Peyer's patch (tissue), 4 donors: ENCODE measurements at places on chromosomes 7 and 10. TPM values are rescaled to one million over a fixed set of nuclear protein-coding genes. Genes with fewer than 3 reads are reported as not detected.

CHRM2 gene
- 0.40 TPM for total RNA-seq

SPDYE2B gene
- total RNA-seq: not detected

- DNase-seq: no peak
Observed at GRCh38 chr7:20351901-20352300, 21.2 kb downstream of the ITGB8 start.

FOXI2 gene
- not detected for total RNA-seq

GRCh38 chr7:128831178-128831993, 1.2 kb downstream of the FLNC start:
- no peak for DNase-seq

- no peak for DNase-seq
Observed at GRCh38 chr10:118961436-118961835, 68.1 kb upstream of the NANOS1 start.

GRCh38 chr10:84706875-84707274, 378.5 kb downstream of the CCSER2 start:
- DNase-seq: no peak

GRCh38 chr10:14705548-14706230, 69.0 kb downstream of the FAM107B start:
- no peak for DNase-seq

FBXO24 gene
- 1.1 TPM for total RNA-seq

DNA sequence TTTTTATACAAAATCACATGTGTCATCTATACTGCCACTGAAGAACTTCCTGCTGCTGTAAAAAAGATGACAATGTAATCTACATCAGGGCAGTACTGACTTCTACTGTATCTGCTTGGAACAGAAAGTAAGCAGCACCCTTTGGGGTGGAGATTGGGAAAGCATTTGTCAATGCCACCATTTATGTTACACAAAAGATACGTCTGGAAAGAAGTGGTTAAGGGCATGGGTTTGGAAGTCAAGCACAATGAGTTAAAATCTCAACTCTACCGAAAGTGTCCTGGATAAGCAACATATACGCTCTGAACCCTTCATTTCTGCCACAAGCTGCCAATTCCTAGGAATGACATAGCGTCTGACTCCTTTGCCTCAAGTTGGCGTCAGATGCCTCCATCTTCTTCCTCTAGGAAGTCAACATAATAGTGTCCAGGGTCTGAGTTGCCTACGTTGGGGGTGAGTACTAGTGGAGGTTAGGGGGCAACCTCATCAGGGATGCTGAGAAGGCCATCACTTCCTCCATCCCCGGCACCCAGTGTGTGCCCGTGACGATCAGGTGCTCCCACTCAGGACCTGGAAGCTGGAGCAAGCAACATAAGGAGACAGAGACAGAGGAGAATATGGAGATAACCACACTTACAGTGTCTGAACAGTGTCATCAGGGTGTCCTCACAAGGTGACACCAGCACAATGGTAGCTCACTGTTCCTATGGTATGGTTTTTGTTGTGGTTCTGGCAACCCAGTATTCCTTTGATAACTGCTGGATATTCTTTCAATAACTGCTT, 58.3 kb downstream of the SGMS1 start:
- no peak for DNase-seq

MAGI2 gene
- 2.5 TPM for total RNA-seq

GRCh38 chr10:53909791-53910190, 891.2 kb downstream of the PCDH15 start:
- DNase-seq: no peak

SLC39A12 gene
- not detected for total RNA-seq

DNA sequence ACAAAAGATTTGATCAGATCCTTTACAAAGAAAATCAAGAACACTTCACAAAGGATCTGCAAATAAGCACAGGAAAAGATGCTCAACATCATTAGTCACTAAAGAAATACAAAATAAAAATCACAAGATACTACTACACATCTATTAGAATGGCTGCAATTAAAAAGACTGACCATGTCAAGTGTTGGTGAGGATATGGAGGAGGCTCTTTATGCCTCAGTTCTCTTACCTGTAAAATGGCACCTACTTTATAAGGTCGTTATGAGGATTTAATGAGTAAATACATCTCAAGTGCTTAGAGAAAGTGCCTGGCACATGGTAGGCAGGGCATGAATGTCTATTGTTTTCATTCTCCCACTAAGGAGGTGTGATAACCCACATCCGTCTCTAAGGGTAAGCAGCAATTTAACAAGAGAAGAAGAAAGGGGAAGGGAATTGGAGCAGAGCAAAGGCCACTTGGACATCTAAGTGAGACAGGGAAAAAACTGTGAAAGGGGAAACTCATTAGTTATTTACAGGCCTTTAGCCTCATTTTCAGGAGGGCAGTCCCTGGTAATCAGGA, 157.5 kb upstream of the NFE2L3 start:
- no peak for DNase-seq

DNA sequence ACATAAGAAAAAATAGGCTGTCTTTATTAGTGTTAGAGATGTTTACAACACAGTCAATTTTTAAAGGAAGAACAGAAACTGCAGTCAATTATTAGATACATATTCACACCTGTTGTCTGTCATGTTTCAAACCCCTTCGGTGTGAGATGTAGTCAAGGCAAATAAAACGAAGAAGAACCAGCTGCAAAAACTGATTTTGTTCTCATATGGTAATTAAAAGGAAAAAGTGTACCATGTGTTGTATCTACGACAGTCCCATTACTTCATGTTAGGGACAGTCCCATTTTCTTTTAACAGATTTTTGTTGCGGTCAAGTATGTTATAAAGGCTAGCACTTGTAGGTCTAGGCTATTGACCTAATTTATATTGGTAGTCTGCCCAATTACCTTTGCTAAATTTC, 149.4 kb downstream of the LRRN3 start:
- DNase-seq: no peak

MYH16 gene
- total RNA-seq: not detected

DNA sequence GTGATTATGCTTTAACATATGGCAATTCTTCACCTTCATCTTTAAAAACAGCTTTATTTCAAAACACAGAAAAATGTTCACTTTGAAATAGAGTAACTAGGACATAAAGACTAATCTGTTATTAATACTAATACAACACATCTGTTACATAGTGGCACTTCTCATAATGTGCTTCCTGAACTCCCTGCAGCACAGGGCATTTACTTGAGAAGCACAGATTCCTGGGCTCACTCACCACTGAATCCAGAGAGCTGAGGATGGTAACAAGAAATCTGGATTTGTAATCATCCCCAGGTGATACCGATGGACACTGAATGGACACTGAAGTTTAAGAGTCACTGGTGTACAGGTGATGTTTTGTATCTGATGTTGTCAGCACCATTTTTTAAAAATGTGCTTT, 96.1 kb downstream of the COL28A1 start:
- DNase-seq: no peak

GRCh38 chr10:124903111-124903510, 38.8 kb upstream of the ZRANB1 start:
- DNase-seq: no peak

DNA sequence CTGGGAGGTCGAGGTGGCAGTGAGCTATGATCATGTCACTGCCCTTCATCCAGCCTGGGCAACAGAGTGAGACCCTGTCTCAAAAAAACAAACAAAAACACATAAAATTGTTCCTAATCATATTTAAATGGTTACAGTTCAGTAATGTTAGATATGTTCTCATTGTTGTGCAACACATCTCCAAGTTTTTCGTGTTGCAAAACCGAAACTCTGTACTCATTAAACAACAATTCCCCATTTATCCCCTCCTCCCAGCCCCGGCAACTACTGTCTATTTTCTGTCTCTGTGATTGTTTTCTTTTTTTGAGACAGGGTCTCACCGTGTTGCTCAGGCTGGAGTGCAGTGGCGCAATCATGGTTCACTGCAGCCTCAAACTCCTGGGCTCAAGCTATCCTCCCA, 16.1 kb upstream of the PRXL2A start:
- no peak for DNase-seq

PTPRN2 gene
- total RNA-seq: 34.3 TPM

OGA gene
- total RNA-seq: 142 TPM

GRCh38 chr7:101058355-101058754, 26.9 kb upstream of the TRIM56 start:
- peak; percentile 21 for DNase-seq

- DNase-seq: no peak
Observed at GRCh38 chr10:107362306-107362705, 197.8 kb upstream of the SORCS1 start.

DNA sequence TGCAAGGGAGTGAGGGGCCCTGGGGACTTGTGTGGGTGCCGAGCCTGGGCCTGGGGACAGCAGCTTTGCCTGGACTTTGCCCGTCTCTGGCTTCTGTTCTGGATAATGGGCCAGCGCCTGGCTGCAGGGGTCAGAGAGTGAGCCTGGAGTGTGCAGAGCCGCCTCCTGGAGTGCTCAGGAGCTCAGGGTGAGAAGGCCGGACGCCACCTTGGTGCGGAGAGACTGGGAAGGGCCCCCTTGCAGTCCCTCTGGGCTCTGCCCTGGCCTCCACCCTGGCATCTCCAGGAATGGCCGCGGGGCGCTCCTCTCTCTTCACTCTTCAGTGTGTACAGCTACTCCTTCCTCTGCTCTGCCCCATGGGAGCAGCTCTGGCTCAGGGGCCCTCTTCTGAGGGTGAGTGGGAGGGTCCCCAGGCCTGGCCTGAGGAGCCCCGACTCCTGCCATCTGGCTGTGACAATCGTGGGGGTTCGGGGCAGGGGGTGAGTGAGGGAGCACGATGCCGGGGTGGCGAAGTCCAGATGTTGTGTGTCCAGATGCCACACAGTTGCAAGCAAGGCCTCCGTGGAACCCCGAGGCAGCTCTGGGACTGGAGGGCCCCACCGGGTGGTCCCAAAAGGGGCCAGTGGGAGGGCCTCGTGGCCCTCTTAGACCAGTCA, 187.1 kb downstream of the DNAJB6 start:
- no peak for DNase-seq

DNA sequence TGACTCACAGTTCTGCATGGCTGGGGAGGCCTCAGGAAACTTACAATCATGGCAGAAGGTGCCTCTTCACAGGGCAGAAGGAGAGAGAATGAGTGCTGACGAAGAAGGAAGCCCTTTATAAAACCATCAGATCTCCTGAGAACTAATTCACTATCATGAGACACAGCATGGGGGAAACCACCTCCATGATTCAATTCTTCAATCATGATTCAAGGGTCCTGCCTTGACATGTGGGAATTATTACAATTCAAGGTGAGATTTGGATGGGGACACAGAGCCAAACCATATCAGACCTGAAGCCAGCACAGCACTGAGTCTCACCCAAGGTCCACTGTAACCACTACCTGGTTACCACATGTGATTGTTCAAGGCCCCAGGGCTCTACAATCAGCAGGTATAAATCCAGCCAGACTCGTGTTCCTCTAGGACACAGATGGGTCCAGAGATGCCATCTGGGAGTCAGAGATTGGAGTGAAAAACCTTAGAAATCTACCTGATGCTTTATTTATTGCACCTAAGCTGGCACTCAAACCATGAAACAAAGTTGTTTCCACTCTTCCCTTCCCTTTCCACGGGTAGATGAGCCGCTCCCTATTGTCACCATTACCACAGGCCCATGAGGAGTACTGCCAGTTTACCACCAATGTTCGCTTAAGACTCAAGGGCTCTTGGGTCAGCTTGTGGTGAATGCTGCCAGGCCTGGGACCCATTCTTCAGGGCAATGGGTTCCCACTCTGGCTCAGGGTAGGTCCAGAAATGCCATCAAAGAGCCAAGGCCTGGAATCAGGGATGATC, 1061.5 kb downstream of the LRMDA start:
- no peak for DNase-seq

DNA sequence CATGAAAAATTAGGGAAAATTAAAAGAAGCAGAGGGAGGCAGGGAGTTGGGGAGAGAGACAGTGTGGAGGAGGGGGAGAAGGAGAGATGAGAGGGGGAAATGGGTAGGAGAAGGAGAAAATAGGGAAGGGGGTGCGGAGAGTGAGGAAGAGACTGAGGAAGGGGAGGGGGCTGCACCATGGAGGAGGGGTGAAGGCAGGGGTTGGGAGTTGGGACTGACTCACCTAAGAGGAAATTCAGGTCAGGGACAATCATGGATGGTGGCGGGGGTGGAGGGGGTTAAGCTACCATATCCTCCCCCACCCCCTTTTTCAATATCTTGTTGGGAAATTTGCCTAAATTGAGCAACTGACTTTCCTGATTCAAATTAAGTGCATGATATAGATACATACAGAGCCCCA, 8.0 kb downstream of the GRK5 start:
- no peak for DNase-seq

DNA sequence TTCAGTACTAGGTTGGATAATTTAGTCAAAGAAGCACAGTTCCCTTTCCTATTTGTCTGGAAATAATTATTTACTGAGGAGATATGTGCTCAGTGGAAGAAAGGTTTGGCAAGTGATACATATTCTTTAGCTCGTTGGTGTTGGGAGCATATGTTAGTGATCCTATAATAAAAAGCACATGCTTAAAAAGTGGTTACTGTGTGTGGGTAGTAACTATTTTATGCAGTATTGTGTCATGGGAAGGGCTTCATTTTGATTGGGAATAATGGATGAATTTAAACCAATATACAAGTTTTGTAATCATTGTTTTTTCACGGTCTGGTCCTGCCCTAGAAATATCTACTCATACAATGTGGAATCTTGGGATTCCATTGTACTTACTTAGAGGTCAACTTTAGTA, 188.7 kb upstream of the PPP1R3A start:
- no peak for DNase-seq

- no peak for DNase-seq
Observed at GRCh38 chr7:131154380-131154779, 173.3 kb upstream of the MKLN1 start.

DNA sequence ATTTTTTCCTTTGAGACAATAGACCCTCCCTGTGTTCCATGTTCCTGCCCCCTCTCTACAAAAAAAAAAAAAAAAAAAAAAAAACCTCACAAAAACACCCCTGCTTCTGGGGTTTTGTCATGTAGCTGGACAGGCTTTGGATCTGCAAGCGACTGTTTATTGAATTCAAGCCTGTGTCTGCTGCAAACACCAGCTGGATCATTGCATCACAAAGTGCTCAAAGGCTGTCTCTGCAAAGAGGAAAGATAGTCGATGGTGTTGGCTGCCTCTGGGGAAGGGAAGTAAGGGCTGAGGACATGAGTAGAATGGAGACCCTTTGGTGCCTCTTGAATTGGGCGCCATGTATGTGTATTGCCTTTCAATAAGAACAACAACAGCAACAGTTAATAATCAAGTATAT, 471.2 kb downstream of the PLXNA4 start:
- DNase-seq: no peak

DNA sequence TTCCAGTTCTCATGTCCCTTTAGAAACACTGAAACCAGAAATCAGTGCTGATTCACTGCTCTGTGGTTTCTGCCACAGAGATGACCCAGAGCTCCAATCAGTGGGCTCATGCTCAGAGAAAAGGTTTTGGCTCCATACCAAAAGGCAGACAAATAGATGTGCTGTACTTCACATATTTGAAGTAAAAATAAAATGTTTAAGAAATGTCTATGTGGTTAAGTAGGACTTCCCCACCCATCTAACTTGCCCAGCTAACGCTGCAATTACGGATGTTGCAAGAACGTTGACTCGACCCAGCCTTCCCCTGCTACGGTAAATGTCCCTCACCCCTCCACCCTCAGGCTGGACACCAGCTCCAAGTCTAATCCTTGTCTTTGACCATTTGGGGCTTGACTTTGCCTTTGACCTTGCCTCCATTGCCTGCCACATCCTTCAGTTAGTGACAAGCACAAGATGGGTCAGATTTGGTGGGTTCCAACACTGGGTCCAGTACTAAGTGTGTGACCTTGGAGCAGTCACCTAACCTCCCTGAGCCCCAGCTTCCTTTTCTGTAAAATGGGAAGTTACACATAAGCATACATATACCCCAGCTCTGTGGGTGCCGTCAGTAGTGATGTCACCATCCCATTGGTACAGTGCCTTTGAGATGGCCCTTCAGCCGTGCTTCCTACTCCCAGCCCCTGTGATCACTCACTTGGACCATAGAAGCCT, 95.8 kb downstream of the CHST15 start:
- peak; percentile 21 for DNase-seq
